ENCODE measurements at places on chromosomes 2 and 18.

- no peak for DNase-seq
Observed at GRCh38 chr2:199458806-199459285, 1.1 kb upstream of the SATB2 start.

DNA sequence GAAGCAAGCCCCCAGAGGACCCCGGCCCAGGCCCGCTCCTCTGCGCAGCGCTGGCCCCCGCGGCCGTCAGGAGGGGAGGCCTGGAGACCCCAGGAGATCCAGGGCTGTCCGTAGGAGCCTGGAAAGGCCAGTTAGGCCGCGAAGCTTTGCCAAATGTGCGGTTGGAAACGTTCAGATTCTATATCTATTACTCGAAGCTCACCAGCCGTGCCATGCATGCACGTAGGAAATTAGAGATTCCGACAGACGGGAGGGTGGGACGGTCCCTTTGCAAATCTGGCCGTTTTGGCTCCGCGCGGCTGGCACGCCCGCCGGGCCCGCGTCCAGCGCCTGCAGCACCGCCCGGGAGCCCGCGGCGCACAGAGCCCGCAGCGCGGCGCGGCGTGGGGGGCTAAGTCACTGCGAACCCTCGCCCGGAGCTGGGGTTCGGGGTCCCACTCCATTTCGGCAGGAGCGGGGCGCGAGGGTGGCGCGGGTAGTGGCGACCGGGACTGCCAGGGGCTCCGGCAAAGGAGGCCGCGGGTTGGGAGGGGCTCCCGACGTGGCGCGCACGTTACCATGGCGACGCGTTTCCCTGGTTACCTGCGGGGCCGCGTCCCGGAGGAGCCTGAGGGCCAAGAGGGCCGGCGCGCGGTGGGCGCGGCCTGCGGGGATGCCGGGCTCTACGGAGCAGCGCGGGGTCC is 488.6 kb upstream of the SMIM21 start:
- DNase-seq: peak; percentile 1

DNA sequence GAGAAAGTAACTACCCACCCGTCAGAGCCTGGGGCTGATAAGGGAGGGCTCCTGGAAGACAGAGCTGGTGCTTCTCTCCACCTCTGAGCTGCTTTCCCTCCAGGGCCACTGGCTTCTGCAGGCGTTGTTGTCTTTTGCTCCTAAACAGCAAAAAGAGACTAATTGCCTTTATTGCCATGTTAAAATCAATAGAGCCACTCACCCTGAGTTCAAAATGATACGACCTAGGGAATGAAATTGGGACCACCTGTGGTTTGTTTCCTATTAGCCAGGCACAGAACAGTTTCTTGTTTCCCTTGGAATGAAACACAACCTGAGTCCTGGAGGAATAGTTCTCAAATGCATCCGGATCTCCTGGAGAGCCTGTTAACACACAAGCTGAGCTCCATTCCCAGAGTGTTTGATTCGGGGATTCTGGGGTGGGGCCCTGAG is 45.8 kb downstream of the TCF7L1 start:
- DNase-seq: no peak

DNA sequence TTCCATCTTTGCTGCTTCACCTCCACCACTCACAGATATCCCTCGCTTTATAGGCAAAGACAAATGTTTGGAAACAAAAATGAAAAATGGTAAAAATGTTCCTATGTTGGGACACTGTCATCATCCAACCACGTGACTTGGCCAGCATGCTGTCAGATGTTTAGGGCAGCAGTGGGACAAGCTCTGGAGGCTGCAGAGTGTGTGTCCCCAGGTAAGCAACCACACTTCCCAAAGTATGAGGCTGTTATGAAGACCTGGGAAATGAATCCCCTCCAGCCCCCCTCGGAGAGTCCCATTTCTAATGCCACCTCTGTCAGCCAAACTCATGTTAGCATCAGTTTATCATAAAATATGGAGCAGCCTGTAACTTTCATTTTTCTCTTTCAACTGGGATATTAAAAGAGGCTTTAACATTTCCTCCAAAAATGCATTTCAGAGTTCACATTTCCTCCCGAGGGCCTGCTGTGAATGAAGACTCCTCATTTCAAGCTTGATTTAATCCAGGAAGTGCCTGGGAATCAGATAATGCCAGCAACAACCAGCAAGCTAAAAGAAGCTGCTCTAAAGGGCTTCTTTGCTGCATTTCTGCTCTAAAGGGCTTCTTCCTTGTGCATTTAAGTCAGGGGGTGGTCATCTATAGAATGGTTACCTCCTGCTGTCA is 66.2 kb downstream of the APOB start:
- DNase-seq: no peak

DNA sequence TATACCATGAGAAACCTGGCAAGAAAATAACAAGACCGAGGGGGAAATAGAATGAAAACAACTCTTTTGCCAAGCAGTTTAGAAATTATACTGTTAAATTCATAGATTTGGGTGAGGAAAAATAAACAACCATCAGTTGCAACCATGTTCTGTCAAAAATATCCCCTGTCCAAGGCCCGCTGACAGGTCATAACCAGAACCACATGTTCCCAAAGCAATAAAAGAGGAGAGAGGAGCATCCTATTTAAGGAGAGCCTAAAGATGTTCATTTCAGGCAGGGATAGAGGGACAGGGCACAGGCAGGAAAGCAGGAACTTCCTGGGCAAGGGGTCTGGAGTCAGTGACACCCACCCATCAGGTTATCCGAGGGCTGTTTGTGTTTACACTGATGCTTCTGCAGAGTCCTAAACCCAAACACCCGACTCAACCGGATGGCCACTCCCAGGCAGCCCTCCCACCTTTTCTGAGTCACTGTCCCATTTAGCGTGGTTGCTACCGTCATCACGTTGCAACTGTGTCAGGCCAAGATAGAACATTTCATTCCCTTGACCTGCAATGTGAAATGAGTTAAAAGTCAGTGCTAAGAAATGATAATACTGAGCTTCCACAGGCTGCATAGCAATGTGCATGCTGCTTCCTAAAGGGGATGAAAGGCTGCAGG is 468.3 kb upstream of the RAB12 start:
- no peak for DNase-seq

GRCh38 chr18:7645756-7646155 is 78.6 kb downstream of the PTPRM start:
- DNase-seq: no peak

DNA sequence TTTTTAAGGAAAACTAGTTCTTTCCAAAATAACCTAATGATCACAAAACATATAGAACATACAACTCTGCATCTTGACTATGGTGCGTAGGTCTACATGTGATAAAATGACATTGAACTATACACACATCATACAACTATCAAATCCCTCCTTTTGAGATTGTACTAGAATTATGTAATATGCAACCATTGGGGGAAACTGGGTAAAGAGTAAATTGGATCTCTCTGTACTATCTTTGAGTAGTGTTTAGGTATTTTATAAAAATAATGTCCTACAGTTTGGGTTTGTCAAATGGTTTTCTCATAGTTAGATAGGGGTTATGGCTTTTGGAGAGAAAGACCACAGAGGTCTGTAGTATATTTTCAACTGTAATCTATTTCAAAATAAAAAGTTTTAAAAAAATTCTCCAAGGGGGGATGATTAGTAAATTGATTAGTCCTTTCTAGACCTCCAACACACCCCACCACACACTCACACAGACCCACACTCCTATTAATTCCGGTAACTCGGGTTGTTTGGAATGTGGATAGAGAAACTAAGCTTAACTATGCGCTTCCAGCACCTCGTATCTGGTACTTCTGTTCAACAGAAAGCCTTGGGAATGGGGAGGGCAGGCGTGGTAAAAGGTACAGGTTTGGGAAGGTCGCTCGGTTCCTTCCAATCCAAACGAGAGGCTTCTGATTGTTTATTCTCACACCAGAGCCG is 695 bp upstream of the BIRC6 start:
- peak; percentile 75 for DNase-seq

DNA sequence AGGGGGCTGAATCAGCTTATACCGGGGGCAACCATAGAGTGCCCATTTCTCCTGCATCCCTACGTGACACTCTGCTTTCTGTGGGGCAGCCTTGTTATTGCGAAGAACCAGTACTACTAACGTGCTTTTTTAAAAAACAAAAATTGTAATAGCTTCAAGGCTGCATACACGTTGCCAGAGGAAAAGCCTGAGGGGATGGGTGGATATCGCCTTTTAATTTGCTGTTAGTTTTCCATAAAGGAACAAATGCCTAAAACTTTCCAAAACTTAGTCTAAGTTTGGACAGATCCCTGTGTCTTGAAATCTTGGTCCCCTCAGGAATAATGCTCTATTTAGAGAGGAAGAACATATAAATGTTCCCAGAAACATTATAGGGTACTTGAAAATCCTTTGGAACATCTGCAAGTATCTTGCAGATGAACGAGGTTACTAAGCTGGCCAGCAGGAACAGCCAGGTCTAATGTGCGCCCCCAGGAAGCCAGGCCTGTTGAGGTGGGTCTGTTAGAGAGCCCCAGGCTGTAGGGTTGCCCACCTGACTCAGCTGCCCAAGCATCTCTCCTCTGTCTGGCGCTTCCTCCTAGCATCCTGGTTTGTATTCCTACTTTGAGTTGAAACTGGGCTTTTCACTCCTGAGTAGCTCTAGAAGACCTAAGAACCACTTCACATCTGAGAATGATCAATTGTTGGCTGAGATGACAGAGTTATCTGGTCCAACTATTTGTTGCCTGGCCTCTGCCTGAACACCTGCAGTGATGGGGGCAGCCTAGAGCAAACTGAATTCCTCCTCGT is 96.9 kb downstream of the TGOLN2 start:
- DNase-seq: no peak

DNA sequence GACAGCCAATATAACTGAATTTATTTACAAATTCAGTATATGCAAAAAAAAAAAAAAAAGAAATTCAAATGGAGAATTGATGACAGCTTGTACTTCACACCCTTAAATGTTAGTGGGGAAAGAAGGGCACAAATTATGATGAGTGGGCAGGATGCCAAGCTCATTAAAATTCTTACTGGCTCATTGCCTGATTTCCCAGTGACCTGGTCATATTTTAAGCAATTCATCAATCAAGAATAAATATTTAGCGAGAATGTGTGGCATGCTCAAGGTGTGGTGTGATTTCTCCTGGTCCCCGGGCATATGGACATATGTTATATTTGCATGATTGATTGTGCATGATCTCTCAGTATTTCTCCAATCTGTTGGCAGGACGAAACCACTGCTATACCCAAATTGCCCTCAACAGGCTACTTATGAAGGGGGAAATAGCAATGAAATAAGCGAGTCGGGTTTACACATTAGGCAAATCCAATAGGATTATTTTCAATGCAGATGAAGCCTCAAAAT is 883.0 kb downstream of the LRRTM4 start:
- no peak for DNase-seq

- DNase-seq: no peak
Observed at GRCh38 chr2:168568476-168569267, 112.6 kb downstream of the CERS6 start.

DNA sequence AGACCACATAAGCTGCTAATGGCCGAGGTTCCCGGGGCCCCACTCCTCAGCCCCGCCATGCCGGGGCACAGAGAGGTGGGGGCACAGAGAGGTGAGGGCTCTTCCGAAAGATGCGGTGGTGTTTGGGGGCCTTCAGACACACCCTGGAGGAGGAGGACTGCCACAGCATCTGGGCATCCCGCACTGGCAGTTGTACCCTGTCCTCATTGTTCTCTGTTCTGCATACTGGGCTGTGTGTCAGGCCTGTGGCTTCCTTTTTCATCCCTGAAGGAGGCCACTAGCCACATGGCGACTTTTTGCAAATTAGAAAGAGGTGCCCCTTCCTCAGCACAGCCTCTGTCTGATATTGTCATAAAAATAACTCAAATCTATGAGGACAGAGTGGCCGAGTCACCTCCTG is 150.1 kb downstream of the CTIF start:
- no peak for DNase-seq

DNA sequence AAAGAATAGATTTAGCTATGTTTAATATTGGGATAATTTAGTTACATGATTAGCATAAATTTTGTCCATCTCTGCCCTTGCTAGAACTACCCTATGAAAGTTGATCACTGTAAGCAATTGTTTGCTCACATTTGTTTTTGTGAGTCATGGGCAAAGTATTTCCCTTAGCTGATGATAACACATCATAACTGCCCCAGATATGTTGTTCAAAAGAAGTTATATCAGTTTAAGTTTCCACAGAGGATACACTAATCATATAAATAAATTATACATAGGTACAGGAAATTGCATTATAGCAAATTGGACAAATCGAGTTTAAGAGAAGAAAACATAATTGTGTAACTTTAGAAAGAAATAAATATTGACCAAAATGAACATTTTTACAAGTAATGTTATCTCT is 223.2 kb upstream of the PIK3C3 start:
- no peak for DNase-seq

DNA sequence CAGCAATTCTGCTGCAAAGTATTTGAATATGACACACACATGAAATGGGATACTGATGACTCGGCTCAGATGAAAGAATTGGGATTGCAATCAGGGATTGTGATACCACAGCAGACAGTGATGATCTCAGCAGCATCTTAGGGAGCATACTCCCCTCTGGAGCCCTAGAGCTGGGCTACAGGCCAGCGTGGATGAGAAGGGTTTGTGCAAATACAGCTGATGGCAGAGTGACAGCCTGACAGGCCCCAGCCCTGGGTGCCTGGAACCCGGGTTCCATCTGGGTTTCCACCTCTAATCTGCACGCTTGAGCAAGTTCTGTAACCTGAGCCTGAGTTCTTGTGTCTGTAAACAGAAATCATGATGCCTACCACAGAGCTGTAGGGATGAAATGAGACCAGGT is 418.0 kb downstream of the LRATD1 start:
- DNase-seq: peak; percentile 88

GRCh38 chr2:133574186-133574585 is 5.9 kb upstream of the NCKAP5 start:
- no peak for DNase-seq

GRCh38 chr2:24929230-24929629 is 9.2 kb upstream of the ADCY3 start:
- no peak for DNase-seq

DNA sequence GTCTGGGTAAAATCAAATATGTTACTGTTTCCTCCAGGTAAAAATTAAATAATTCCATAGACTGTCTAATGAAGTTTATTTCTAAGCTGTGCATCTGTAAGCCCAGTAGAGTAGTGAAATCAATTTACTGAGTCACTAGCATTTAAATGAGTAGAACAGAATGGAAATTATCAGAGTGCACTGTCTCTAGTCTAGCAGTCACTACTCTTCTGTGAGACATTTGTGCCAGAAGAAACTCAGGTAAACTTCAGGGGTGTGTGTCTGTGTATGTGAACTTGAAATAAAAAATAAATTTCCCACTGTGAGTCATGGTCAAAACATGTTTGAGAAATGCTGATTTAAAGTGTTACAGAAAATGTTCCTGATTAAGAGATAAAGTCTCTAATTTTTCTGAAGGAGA is 146.4 kb downstream of the RIF1 start:
- no peak for DNase-seq

- DNase-seq: no peak
Observed at GRCh38 chr2:84088656-84089055, 370.4 kb downstream of the SUCLG1 start.

DNA sequence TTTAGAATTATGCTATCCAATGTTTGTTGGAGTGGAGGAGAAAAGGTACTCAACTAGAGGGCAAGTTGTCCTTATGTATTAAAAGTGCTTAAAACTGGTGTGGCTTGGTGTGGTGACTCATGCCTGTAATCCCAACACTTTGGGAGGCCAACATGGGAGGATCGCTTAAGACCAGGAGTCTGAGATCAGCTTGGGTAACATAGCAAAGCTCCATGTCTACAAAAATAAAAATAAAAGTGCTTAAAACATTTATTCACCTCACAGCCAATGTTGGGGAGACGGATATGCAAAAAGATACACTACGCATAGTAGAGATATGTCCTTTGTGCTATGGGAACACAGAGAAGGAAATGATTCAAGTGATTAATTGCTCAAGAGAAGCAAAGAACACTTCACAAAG is 19.3 kb upstream of the TNFAIP6 start:
- no peak for DNase-seq

All from DMS79 treated with DMSO at 0.1 percent for 48 hours (cell line).